Airway epithelial cell (primary cell): ENCODE measurements at places on chromosomes 13 and 19. TPM values are rescaled to one million over a fixed set of nuclear protein-coding genes. Genes with fewer than 3 reads are reported as not detected.

The CGB8 gene
- 0.37 TPM in 1 of 2 replicates, not detected in the other for total RNA-seq

The TMPRSS9 gene
- total RNA-seq: 0.05 TPM in 1 of 2 replicates, not detected in the other

The SLC7A9 gene
- not detected in 2 replicates for total RNA-seq

The GRIN3B gene
- 4.4 and 6.3 TPM in 2 replicates for total RNA-seq

The TNFSF9 gene
- total RNA-seq: 31.6 and 32.9 TPM in 2 replicates

The EHD2 gene
- total RNA-seq: 121 and 124 TPM in 2 replicates

The ZNF418 gene
- 1.0 and 1.7 TPM in 2 replicates for total RNA-seq

The CYP2F1 gene
- total RNA-seq: 0.07 TPM in 1 of 2 replicates, not detected in the other

The SPATA13 gene
- 2.0 and 4.2 TPM in 2 replicates for total RNA-seq

The LRRC4B gene
- 0.07 TPM in 1 of 2 replicates, not detected in the other for total RNA-seq

The ZFR2 gene
- not detected in 2 replicates for total RNA-seq
